D721Med (cell line): ENCODE measurements at places on chromosomes 11 and 22.

GRCh38 chr11:47391711-47392432 is 13.5 kb upstream of the SPI1 start:
- DNase-seq = no peak

DNA sequence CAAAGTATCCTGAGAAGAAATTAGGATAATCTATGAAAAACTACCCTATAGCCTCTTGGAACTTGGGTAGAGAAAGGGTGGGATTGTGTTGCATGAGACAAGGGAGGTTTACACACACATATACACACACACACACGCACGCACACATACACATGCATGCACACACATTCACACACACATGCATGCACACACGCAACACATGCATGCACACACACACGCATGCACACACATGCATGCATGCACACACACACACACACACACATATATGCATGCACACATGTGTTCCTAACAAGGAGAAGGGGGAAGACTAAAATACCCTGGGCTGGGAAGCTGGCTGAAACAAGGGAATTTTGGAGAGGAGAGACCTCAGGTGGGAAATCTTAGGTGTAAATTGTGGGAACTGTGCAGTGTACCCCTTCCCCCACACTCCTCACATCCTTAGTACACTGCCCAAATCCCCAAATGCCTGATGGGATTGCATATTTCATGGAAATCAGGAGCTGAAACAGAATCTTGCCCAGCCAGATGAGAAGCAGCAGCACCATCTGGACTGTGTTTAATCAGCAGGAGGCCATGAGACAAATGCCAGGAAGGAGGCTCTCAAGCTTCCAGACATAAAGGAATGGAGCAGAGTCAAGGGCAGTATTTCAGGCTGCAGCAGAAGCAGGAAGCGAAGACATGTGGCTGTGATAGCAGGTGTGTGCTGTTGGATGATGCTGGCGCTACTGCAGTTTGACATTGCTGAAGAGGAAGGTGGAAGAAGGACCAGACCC is 14.6 kb upstream of the POLD3 start:
- DNase-seq = no peak

GRCh38 chr11:4704054-4704789 is at the start of gene MMP26:
Gene MMP26, plus strand, starts transcription at chr11:4704784.
- no peak for DNase-seq

GRCh38 chr11:130042093-130042591 is 27.6 kb upstream of the APLP2 start:
- DNase-seq = no peak

GRCh38 chr11:111344032-111344431 is 35.0 kb downstream of the POU2AF1 start:
- no peak for DNase-seq

DNA sequence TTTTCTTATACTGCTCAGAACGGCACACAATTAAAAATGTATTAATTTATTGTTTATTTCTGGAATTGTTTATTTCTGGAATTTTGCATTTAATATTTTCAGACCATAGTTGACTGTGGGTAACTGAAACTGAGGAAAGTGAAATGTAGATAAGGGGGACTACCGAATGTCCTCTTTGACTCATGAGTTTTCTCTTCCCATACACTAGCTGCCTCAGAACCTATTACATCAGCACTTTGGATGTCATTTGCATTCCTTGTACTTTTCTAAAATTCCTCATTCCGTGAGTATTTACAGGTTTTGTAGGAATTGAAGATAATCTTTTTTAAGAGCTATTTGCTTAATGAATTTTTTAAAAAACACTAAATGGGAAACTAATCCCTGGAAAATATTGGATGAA is 29.8 kb downstream of the ZC3H12C start:
- DNase-seq = no peak

DNA sequence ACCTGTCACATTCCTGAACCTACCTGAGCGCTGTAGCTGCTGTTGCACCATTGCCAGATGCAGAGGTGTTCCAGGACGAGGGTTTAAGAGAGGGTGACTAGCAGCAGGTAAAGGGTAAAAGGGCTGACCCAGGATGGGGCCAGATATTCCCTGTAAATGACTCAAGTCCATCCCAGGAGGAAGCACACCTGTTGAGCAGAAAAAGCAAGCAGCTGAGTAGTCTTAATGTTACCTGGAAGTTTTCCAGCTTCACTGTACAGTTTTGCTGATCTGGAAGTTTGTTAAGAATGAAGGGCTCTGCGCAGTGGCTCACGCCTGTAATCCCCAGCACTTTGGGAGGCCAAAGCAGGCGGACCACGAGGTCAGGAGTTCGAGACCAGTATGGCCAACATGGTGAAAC is 41.3 kb downstream of the DRG1 start:
- no peak for DNase-seq

- DNase-seq = no peak
These were observed 45.4 kb downstream of the METTL15 start for GRCh38 chr11:28153586-28153985.

- DNase-seq = no peak
These were observed 149.9 kb downstream of the PKNOX2 start for GRCh38 chr11:125314276-125315078.

DNA sequence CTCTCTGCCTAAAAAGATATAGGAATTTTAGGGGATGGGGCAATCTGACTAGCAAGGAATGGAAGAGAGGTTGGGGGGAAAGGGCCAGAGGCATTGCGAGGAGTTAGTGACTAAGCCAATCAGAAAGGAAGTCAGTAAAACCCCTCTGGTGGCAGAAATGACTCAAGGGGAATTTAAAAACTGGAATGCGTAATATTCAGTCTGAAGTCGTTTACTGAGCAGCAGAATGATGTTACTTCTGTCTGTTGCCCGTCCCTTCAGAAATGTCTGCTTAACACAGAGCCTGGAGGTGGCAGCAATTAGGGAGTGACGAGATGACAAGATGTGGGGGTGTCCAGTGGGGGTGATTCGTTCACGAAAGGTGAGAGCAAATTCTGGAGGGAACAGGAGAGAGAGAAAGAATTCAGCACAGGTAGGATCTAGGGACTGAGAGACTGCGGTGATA is 107.7 kb upstream of the CLMP start:
- DNase-seq = no peak

DNA sequence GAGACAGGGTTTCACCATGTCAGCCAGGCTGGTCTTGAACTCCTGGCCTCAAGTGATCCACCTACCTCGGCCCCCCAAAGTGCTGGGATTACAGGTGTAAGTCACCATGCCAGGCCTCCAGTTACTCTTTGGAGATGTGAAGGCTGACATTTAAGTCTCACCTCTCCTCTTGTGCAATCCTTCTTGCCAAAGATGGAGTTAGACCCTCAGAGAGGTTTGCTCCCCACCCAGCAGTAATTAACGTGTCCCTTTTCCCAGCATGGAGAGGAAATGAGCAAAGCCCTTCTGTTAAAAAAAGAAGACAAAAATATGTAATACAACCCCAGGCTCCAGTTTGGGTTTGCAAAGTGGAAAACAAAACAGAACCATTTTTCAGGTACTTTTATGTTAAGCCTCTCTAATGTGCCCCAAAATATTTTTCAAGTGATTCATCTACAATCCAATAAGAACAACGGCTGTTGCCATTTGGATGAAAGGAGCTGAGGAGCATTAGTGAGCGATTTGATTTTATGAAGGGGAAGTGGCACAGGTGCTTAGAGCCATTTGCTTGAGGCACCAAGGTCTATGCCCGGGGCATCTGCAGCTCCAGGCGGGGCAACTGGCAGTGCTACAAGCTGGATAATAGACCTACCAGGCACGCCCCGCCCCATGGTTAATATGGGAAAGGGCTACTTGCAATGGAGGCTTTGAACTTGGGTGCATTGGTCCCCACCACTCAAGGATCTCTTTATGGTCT is 57.2 kb downstream of the GRIK4 start:
- DNase-seq = no peak

- no peak for DNase-seq
These were observed 356.9 kb downstream of the LARGE1 start for GRCh38 chr22:33563220-33563964.

DNA sequence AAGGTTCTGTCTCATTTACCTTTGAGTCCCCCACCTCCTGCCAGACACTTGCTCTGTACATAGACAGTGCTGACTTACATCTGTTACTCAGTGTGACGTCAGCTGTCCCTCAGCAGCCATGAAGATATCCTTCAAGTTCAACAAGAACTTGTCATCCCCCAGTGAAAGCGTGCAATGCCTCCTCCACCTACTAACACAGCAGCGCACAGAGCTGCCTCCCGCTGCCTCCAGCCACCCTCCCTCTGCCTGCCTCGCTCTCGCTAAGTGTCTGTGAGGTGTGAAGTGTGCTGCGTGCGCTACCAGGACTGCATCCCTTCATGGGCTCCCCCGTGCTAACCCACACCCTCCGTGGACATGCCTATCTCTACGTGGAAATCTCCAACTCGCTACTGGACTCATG is 621.4 kb downstream of the BRD1 start:
- no peak for DNase-seq

DNA sequence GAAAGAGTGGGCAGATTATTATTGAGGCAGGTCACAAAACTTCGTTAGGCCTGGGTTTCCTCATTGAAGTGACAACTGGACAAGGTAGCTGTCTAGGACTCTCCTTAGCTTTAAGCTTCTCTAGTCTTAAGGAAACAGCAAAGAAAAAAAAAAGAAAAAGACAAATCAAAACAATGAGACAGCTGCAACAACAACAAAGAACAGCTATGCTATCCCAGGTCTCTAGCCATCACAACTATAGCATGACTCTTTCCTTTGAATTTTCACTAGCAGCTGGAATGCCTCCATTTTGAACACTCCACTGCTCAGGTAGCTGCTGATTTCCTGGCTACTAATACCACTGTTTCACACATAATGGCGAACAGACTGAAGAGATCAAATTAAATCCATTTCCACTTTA is 302.4 kb upstream of the SORL1-AS1 start:
- no peak for DNase-seq

DNA sequence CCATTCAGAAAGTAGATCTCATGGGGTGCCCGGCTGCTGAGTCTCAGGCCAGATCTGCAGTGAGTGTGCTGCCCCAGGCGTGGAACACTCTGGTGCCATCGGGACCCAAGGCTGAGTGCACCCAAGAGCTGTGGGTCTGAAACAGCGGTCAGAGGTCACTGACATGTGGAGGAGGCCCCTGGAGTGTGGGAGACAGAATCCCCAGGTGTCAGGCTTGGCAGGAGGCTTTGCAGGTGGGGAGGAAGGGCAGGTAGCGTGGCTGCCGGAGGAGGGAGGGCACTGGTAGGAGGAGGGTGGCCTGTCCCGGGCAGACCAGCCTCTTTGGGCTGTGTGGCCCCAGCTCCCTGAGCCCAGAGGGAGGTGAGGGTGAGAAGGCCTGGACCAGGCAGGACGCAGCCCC is 31.7 kb upstream of the KRTAP5-6 start:
- no peak for DNase-seq

DNA sequence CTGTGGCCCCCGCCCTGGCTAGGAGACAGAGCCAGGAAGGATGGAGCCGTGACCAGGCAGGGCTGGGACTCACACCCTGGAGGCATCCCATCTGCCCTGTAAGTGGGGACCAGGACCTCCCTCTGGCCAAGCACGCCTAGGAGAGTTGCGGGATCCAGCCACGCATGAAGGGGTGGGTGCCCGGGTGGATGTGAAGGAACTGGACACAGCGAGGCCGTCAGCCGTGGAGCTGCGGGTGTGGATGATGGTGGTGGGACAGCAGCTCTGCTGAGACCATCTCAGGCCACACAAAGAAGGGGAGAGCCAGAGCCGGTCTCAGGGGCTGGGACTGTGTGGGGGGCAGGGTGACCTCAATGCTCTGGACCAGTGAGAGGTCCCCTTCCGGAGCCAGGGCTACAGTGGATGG is 746.4 kb downstream of the BRD1 start:
- no peak for DNase-seq

- DNase-seq = no peak
These were observed 538.1 kb downstream of the SOX6 start for GRCh38 chr11:15818132-15818842.

DNA sequence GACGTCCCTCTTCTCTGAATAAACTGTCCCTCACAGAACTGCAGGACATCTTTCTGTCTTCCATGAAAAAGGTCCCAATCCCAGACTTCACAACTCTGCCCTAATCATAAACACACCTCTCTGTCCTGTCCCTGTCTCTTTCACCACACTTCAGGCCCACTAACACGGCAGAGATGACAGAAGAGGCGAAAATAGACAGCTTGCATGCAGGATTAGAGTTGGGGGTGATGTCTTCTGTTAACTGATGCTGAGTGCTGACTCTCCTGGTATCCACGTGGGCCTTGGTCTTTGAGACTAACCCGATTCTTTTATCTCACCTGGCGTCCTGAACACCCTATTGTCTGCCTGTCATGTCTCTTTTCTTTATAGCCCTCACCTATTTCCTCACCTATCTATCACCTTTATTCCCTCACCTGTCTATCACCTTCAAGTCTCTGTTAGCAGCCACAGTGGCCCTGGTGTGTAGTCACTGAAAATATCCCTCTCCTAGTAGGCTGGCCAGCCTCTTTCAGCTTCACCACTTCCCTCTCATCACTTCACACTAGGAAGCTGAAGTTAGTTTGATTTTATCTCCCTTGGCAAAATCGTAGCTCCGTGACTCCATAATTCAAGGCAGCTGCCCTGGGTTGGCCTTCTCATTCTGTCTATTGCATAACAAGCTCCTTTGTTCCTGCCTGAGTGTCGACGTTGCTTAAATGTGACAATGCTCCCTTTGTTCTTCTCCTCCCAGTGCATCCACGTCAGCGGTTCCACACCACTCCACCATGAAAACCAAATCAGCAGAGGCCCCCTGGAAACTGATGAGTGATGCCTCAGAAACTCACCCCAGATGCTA is 30.6 kb upstream of the DRD2 start:
- no peak for DNase-seq

- no peak for DNase-seq
These were observed 772 bp downstream of the SLC25A45 start for GRCh38 chr11:65381716-65382032.

DNA sequence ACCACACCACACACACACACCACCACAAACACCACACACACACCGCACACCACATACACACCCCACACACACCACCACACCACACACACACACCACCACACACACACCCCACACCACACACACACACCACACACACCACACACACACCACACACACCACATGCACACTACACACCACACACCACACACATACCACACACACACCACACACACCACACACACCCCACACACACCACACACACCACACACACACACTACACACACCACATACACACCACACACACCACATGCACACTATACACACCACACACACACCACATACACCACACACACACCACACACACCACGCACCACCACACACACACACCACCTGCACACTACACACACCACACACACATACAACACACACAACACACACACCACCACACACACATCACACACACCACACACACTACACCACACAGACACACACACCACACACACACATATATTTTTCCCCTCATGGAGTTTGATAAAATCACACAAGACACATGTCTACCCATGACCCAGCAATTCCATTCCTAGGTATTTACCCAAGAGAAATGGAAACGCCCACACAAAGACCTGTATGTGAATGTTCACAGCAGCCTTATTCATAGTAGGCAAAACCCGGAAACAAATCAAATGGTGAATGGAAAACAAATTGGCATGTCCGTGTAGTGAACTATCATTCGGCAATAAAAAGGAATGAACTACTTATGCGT is 14.3 kb downstream of the CD5 start:
- no peak for DNase-seq

GRCh38 chr22:22196018-22196533 is 48.5 kb upstream of the VPREB1 start:
- DNase-seq = no peak
